SHP77 (cell line): ENCODE measurements at places on chromosomes 11 and 22.

DNA sequence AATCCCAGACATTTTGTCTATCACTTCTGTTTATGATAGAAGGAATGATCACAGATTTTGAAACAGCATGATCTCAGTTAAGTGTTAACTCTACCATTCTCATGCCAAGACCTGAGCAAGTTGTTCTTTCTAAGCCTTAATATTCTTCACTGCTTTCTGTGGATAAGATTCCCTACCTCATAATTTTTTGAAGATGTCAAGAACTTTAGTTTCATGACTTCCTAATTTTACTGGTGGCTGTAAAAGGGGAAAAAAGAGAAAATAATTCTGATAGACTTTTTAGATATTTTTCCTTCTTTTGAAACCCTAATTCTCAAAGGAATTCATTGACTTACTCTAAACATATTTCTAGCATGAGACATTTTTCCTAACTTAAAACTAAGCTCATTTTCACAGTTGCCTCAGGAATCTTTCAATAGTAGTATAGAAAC, 520.0 kb upstream of the LUZP2 start:
- no peak for DNase-seq

GRCh38 chr11:91664521-91664920, 560.1 kb upstream of the FAT3 start:
- DNase-seq = no peak

DNA sequence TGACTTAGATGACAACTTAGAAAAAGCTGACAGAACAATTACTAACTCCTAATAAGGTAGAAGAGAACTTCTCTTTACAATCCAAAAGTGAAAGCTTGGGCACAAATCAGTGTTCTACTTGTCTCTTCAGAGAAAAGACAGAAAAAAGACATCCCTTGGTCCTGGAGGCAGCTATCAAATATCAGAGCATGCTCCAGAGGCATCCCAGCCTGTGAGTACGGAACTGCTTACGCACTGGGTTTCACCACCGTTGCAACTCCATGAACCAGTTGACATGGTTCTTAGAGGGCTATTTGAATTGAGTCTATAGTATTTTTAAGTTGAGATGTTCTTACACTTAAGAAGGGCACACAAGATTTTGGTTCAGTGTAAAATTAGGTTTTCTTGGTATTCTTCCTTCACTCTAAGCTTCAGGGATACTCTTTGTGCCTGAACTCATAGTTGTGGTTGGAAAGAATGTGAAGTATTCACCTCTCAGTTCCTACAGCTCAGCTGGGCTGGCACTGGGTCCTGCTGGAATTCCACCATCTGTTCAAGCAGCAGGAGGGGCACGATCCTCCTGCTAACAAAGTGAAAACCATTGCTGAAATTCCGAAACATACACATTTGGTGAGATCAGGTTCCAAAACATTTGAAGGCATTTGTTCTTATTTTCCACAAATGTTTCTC, 6.3 kb downstream of the AKIP1 start:
- DNase-seq = no peak

GRCh38 chr11:132937016-132937415, 595.3 kb downstream of the OPCML start:
- DNase-seq = no peak

DNA sequence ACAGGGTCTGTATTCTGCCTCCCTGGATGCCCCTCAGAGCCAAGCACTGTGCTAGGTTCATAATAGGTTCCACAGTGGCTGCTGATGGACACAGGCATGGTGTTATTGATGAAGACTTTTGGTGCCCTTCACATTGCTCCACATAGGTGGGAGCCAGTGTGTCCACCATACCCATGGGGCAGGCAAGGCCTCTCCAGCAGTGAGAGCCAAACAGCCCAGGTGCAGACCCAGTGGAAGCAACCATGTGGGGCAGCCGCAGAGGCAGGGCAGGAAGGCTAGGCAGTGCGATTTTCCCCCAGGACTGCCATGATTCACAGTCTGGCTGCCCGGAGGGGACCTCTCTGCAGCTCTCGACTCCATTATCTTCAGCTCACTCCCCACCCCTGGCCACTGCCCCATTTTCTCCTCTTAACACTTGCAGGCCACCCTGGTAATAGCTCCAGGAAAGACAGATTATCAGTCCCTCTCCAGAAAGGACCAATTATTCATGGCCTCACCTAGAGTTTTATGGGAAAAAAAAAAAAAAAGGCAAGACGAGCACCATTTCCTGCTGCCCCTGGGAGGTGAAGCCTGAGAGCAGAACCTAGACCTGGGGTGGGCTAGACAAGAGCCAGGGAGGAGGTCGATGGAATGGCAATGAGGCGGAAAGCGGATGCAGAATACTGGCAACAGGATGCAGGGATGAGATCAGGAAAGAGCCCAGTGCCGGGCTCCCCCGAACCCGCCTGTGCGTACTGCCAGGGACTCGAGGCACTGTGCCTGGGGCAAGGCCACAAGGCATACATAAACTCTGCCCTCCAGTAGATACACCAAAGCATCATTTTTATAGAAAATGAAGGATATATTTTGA, 343.0 kb upstream of the NCAM1 start:
- no peak for DNase-seq

DNA sequence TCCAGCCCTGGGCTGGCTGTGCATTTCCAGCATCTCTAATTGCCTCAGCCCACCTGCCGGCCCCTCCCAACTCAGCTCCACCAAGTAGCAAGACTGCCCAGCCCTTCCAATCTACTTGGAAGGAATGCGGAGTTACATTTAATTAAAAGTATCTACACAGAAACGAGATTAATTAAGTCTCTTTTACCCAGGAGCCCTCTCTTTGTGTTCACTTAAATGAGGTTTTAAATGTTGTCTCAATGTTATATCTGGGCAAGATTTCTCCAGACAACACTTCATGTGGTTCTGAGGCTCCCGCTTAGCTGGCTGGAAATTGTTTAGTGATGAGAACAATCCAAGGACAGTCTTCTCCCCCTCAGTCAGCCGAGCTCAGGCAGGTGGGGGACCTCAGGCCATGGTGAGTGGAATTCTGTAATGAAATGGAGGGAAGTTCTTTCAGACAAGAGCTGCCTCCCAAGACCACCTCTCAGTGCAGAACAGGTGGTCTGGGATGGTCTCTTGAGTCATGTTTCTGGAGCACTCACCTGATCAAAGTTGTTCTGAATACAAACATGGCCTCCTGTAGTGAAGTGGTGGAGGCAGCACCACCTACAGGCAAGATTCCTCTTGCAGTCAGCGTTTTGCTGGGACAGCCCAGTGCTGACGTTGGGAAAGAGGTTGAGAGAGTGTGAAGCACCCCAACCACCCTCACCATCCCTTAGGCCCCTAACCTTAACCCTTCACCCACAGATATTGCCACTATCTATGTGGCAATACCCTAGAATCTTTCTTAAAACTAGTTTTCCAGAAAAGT, 371.6 kb downstream of the CADM1 start:
- no peak for DNase-seq

- DNase-seq = no peak
These were observed 38.3 kb upstream of the POU2AF2 start for GRCh38 chr11:111207213-111207612.

GRCh38 chr11:117519590-117519989, 191.9 kb downstream of the CEP164 start:
- DNase-seq = no peak

- no peak for DNase-seq
These were observed 40.4 kb downstream of the RRAS2 start for GRCh38 chr11:14318581-14318981.

GRCh38 chr11:8252388-8252787, 11.3 kb downstream of the LMO1 start:
- no peak for DNase-seq

GRCh38 chr11:10605941-10606381, 37.5 kb upstream of the LYVE1 start:
- no peak for DNase-seq

DNA sequence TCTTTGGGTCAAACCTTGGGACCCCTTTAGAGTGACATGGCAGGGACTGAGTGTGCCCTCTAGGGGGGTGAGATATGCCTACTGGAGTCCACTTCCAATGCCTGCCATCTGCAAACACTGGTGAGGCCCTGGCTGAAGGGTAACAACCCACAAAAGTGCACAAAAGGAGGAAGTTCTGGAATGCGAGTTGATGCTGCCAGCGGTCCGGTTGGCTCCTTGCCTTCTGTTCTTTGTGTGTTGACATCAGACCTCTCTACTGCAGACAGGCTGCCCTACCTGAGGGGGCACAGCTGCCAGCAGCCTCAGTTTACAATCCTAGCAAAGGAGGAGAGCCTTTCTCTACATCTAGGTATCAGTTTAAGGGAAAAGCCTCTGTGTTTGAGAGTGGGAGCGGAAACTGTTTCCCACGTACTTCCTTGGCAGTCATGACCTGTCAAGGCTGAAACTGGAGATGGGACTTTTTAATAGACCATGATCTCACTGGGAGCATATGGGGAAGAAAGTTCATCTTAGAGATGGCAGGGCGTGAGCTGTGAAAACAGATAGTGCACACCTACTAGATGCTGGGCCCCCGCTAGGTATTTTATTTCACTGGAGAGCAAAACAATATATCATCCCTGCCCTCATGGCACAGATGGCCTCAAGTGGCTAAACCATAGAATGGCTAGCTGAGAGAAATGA, 27.2 kb downstream of the BMAL1 start:
- DNase-seq = no peak

- no peak for DNase-seq
These were observed 72.7 kb downstream of the KCNQ1 start for GRCh38 chr11:2517386-2518064.
